ENCODE measurements at places on chromosomes 12 and 14.

DNA sequence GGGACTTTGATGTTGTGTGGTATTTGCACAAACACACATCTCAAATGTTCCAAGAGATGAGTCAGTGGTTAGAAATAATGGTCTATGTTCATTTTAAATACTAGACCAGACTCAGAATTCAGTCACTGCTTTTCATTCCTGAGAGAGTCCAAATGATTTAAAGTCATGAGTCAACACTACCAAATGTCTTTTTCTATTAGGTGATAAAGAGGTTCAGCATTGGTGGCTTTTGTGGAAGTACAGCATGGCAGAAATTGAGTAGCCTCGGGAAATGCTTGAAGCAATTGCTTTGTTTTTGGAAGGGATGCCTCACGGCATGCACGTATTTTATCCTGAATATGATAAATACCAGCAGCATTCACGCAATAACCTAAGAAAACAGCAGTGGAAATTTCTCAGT is 115.7 kb downstream of the DIO2 start:
- peak; percentile 42 for DNase-seq

DNA sequence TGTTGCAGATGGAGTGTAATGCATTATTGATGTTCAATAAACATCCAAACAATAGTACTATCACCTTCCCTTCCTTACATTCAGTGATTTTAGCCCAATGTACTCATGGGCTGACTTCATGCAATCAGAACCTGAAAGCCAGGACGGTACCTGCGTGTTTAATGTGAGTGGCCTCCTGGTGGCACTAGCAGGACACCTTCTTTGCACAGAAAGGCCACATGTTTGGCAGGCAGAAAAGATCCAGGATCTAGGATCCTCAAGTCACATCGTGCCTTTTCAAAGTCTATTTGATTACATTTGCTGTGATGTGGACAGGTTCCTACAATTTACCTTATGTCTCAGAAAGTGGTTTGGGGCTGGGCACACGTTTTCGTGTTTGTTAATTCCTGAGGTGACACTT is 82.9 kb downstream of the NEDD1 start:
- DNase-seq = peak; percentile 7

- DNase-seq = no peak
Measured at GRCh38 chr12:27733052-27733656, 22.5 kb downstream of the MRPS35 start.

DNA sequence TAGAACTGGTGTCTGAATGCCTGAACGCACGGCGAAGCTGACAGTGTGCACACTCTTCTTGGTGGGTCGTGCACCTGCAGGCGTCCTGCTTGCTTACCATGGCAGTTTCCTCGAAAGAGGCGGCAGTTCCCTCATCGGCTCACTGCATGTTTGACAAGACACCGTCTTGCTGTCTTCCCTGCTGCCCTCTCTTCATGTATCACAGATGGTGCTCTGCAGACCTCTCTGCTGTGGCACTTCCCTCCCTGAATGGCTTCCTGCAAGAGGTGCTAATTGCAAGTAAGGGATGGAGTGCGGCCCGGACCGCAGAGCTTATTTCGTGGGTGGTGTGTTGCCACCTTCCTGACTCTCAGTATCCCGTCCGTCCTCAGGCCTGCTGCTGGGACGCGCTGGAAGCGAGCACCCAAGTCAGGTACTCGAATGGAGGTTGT is 156.7 kb upstream of the RTL1 start:
- DNase-seq = no peak

GRCh38 chr14:30210630-30211029 is 283.0 kb upstream of the PRKD1 start:
- peak; percentile 45 for DNase-seq

DNA sequence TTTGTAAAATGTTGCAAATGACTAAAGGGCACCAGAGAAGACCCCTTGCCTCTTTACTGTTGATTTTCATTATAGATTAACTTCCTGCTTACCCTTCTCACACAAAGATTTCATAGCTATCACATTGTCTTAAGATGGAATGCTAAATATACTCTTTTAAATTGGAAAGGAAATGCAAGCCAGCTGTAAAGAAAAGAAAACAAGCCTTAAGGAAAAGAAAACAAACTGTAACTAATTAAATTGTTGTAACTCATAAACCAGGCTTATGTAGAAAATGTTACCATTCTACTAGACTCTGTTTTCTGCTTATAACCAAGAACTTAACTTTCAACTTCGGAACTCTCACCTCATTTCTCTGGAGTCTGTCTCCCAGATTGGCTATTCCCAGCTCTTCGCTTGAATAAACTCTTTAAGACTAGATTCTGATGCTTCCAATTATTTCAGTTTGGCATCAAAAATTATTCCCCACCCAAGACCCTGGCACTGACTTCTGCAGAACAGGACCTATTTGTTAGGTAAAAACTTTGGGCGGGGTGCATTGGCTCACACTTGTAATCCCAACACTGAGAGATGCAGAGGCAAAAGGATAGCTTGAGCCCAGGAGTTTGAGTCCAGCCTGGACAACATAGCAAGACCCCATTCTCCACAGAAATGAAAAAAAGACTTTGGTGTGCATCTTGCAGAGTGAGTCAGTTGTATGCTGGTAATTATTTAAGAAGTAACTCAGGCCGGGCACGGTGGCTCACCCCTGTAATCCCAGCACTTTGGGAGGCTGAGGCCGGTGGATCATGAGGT is 36.6 kb upstream of the CIT start:
- DNase-seq = peak; percentile 74

DNA sequence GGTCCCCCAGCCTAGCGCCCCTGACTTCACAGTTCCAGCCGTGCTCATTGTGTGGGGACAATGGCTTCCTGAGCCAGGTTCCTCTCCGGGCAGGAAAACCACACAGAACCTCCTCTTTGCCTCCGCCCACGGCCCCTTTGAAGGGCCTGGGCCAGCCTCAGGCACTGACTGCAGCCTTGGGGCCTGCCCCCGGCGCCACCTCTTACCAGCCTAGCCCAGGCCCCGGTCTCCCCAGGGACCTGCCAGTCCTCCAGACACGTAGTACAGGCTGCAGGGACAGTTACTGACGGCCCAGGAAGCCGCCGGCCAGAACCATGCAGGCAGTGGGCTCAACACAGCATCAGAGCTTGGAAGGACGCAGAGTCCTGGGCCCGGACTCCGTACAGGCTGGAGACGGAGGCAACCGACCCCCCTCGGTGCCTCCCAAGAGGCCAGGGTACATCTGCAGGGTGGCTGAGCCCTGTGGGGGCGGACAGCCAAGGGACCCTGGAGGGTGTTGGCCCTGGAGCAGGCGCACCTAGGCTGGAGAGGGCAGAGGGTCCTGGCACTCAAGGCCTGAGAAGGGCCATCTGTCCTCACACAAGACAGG is 20.9 kb upstream of the NUDT14 start:
- no peak for DNase-seq

GRCh38 chr12:94174576-94174975 is 26.2 kb downstream of the PLXNC1 start:
- no peak for DNase-seq

DNA sequence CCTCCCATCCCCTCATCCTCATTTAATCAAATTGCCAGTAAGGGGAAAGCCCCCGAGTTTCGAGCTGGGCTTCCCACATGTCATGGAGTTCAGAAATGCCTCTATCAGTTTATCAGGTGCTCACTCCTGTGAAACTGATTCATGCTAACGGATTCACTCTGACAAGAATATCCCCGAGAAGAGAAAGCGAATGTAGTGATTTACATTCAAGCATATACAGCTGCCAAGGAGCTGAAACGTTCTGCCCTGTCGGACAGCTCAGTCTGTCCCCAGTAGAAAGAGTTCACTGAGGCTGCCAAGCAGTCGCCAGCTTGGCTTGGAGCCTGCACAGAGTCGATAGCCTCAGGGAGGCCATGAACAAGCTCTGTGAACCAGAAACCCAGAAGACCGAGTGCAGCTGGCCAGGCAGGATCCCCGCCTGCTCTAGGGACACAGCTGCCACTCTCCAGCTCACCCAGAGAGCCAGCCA is 88.4 kb downstream of the TMCC3 start:
- DNase-seq = peak; percentile 85

DNA sequence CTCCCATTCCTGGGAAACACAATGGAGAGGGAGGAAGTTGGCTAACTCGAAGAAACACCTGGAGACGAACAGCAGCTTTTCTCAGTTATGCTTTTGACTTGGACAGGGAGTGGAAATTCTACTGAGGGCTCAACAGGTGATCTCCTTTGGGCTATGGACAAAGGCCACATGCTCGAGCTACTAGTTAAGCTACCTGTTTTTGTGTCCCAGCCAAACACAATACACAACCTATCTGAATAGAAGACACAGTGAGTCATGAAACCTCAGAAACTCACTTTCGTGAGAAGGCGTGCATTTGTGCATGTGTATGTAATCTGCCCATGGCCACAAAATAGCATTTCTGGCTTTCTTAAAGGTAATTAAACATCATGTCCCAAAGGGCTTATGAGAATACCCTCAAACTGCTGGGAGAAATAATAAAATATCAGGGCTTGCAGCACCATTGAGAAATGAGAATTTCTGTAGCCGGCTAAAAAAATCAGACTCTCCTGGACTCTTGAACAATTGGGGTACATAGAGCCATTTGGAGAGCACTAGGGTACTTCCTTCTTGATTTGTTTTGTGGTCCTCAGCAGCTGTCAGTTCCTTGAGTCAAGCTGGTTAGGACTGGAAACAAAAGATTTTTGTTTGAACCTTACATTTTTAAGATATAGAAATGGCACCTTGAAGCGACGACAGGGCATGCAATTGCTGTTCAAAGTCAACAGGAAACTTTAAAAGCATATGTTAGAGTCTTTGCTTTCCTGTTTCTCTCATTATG is 85.5 kb upstream of the PTHLH start:
- DNase-seq = peak; percentile 72

DNA sequence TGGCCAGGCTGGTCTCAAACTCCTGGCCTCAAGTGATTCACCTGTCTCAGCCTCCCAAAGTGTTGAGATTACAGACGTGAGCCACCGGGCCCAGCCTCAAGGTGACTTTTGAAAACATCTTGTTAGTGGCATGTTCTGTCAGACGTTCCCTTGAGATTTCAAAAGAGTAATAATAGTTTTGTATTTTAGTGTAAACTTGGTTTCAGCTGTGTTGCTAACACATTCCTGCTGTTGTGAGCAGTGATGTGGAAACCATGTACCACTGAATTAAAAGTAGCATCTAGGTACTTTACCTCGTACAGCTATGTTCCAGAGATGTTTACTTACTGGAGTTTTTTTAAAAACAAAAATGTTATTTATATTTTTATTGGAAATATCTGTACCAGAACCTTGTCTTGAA is 111.3 kb downstream of the AEBP2 start:
- DNase-seq = peak; percentile 5

DNA sequence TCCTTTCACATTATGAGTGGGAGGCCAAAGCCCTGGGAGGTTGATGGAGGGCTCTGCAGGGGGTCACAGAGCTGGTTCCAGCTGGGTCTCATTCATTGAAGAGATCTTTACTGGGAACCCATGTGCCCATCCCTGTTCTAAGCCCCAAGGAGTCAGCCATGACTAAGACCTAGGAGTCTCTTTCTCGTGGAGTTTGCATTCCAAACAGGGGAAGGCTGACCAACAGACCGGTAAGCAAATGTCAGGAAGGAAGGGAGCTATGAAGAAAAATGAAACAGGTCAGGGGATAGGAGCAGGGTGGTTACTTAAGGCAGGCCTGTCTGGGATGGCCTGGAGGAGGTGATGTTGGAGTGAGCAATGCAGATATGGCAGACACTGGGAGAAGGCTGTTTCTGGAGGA is 31.5 kb downstream of the SYNDIG1L start:
- peak; percentile 40 for DNase-seq

GRCh38 chr12:60194678-60195077 is 598.8 kb downstream of the SLC16A7 start:
- DNase-seq = peak; percentile 7

- no peak for DNase-seq
Measured at GRCh38 chr12:55467836-55468235, 2.1 kb downstream of the OR6C70 start.

DNA sequence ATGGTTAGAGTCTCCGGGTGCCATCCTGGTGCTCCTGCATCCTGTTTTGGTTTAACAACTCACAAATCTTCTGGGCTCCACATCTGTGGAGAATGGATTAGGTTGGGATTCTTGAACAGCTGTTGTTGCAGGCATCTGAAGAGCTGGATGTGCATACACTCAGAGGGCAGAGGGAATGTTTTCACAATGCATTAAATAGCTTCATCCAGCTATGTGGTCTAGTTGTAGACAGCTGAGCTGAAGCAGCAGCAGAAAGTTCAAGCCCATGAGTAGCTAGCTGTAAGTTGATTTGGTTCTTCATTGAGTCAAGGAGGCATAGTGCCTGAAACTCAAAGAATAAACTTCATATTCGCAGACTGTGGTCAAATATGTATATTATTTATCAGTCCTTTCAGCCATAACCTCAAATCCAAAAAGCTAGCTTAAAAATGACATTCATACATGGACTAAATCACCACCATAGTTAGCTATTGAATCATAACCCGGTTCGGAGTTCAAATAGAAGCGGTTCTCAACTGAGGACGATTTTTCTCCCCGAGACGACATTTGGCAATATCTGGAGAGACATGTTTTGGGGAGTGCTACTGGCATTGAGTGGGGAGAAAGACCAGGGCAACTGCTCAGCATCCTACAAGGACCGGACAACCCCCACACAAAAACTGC is 858 bp upstream of the ANKRD13A start:
- DNase-seq = no peak

- no peak for DNase-seq
Measured at GRCh38 chr14:38490273-38490672, 234.4 kb upstream of the CLEC14A start.

- DNase-seq = no peak
Measured at GRCh38 chr12:39047539-39048262, 142.3 kb upstream of the CPNE8 start.
